NCI-H774 (cell line): ENCODE measurements at places on chromosomes 4 and X.

- DNase-seq = no peak
These were observed 3.5 kb downstream of the FHDC1 start for GRCh38 chr4:152939621-152940020.

- no peak for DNase-seq
These were observed 21.9 kb downstream of the MAOA start for GRCh38 chrX:43677993-43678392.

DNA sequence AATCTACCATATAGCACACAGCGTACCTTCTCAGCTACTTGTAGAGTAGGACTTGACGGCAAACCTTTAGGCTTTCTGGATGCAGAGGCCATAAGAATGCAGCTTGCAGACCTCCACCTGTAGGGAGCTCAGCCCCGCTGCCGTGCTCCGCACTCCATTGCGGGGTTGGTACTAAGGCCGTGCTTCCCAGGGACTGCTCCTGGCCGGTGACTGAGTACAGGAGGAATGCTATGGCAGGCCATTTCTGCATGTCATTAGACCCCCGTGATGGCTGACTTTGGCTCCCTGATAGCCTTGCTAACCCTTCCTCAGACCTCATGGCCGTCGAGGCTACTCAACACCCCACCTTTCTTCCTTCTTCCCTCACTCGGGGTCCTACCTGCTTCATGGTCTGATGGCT lies 26.4 kb downstream of the TIGD2 start:
- DNase-seq = no peak

GRCh38 chr4:114729068-114729738 lies 130.6 kb downstream of the UGT8 start:
- no peak for DNase-seq

DNA sequence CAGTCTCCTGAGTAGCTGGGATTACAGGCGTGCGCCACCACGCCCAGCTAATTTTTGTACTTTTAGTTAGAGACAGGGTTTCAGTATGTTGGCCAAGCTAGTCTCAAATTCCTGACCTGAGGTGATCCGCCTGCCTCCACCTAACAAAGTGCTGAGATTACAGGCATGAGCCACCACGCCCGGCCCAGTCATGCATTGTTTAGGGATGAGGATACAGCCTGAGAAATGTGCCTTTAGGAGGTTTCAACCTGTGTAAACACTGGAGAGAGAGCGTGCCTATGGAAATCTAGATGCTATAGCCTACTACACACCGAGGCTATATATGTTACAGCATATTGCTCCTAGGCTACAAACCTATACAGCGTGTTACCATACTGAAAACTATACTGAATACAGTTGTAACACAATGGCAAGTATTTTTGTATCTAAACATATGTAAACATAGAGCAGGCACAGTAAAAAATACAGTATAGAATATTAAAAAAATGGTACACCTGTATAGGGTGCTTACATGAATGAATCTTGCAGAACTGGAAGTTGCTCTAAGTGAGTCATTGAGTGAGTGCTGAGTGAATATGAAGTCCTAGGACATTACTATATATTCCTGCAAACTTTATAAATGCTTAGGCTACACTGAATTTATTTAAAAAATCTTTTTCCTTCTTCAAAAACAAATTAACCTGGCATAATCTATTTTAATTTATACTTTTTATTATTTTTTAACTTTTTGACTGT lies 588.2 kb upstream of the ADGRL3 start:
- DNase-seq = no peak

DNA sequence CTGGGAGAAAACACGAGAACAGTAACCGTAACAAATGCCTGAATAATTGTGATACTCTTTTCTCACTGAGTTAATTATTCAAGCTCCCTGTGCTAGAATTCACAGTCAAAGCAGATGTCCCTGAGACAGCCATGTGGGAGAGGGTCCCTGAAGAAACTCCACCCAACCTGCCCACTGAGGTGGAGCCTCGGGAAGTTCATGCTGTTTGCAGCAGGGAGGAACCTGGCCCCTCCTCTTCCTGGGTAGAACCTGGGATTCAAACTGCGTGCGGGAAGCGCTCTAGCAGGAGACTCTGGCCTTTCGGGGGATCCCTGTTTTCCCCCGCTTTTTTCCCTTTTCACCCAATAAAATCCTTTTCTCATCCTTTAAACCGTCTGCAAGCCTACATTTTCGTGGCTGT lies 20.2 kb upstream of the RHOH start:
- DNase-seq = no peak

DNA sequence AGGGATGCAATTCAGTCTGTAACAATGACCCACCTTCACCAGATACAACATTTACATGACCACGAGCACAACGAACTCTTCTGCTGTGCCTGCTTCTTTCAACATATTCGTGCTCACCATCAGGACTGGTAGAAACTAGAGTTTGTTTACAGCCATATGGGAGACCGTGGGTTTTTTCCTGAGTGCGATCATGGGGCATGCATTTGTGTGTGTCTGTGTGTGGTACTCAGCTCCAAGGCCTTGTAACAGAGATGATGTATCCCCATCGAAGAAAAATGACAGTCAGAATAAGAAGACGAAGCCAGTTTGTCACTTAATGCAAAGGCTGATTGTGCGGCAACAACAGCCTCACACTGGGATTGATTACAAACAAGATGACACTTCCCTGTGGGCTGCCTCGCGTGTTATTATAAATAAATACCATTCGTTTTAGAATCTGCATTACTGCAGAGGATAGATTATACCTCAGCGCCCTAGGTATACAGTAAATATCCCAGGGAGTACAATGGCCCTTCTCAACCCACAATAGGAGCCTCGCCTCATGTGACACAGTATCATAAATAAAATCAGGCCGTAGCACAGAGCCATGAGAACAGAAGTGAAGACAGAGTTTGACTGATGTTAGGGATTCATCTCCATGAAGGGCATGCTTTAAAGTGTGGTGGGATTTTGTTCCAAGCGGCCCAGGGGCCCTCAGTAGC lies 97.3 kb upstream of the NOCT start:
- DNase-seq = no peak

- no peak for DNase-seq
These were observed 886.5 kb upstream of the EPHA5 start for GRCh38 chr4:66556651-66557278.

DNA sequence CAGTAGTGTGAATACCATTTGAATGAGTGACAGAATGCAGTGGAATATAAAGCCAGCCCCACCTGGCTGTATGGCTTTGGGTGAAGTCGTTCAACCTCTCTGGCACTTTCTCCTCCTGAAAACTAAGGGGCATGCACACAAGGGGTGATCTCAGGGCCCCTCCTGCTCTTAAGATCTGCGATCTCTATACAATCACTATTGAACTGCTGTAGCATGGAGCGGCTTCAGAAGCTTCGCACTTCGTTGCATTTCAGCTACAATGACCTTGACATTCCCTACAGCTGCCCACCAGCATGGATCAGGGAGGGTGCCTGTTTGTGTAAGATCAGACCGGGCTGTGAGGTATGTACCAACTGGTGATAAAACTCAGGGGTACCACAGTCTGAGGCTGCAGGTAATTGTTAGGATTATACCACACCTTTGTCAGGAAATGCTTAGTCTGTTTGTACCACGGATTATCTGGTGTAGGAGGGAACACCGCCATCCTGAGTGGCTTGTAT lies 85.2 kb downstream of the AASDH start:
- DNase-seq = no peak

DNA sequence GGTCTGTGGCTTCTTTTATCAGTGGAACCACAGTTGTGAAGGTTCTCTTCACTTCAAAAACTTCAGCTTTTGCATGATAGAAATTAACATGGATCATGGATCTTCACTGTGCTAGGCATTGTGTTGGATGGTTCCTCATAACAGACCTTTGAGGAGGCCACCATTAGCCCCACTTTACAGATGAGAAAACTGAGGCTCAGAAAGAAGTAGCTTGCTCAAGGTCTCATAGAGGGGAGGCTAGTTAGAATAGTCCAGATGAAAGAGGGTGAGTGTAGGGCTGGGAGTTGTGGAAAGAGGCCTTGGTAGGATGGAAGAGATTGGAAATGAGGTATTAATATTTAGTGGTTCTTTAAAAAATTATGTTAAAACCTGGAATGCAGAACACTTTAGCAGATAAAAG lies 2.6 kb downstream of the TSR2 start:
- DNase-seq = no peak

GRCh38 chrX:135087867-135088266 lies 32.5 kb downstream of the ETDB start:
- DNase-seq = no peak

DNA sequence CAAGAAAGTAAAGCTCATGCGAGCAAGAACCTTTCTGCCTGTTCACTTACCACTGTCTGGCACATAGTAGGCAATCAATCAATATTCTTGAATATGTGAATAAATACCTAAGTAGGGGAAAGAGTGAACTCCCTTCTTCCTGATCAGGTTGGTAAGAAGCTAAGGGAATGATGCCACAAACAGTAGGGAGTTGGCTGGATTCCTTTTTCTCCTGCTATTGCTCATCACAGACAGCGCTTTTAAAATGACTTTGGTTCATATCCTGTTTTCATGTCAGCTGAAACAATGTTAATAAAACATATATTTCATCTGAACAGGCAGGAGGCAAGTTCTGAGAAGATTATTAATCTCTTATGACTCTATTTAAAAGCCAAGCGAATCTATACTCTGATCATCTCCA lies 99.2 kb downstream of the NSUN7 start:
- no peak for DNase-seq

- no peak for DNase-seq
These were observed 554 bp downstream of the PCDH7 start for GRCh38 chr4:30720661-30721184.

DNA sequence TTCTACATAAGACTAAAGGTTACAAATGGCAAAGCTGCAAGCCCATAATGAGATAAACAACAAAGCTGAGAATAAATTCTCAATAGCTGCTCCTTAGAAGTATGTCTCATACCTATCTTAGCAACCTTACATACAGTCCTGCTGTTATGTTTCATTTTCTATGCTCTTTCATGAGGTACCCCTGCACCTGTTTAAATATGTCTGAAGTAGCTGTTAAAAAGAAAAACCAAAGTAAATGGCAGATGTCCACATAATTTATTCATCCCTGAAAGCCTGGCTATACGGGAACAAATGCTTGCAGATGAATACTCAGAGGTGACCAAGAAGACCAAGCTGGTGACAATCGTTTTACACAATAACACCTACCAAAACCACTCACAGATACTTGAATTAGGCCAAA lies 22.5 kb downstream of the PPA2 start:
- peak; percentile 65 for DNase-seq

DNA sequence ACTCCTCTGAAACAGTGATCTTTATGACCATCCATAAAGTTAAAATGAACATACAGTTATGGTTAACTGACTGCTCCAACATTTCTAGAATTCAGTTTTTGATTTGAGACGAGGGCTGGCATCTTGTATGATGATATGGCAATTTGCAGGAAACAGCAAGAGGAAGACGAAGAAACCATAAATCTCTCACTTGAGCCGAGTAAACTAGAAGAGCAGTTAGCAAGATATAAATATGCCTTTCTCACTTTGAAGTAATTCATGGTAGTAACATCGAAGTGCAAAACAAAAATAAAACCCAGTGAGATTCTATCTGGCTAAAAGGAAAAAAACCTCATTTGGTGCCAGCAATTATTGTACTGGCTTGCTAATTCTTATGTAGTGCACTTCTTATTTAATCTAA lies 139.0 kb upstream of the SPRY1 start:
- DNase-seq = no peak

GRCh38 chr4:186545436-186545835 lies 9.9 kb downstream of the MTNR1A start:
- no peak for DNase-seq

- DNase-seq = no peak
These were observed 27.4 kb downstream of the SEL1L3 start for GRCh38 chr4:25835384-25835783.

DNA sequence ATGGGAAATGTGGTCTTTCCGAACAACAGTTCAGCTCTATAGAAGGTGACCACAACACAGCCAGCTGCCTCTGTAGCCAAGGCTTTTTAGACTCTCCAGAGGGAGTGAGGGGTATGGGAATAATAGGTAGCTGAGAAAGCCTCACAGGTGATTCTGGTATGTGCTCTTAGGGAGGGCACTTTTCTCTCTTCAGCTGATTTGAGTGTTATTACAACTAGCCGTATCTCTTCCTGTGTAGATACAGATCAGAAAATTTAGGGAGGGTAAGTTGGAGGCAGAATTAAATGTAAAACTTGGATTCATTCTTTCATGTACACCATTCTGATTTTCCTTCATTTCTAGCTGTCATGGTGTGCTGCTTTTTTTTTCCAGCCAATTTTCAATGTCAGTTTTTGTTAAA lies 154.9 kb downstream of the BMPR1B start:
- no peak for DNase-seq

GRCh38 chrX:102833136-102833535 lies 103.9 kb upstream of the RAB40AL start:
- no peak for DNase-seq

- no peak for DNase-seq
These were observed 336.4 kb upstream of the AGA start for GRCh38 chr4:177778623-177779022.

- DNase-seq = no peak
These were observed 121.9 kb downstream of the GLRA3 start for GRCh38 chr4:174707051-174707676.

DNA sequence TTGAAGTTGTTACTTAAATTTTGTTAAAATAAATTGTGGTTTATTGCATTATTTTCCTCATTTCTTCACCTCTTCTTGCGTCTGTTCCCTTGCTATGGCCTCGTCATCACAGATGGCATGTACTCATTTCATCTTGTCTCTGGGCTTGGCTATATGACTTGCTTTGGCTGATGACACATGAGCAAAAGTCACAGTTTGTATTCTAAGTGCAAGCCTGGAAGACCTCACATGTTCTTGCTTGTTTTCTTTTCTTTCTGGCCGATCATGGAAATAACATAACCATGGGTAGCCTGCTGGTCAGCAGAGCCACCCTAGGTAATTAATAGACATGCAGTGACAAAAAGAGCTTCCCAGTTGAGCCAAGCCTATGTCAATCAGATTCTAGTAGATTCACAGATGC lies 527.9 kb downstream of the SPRY1 start:
- DNase-seq = no peak

DNA sequence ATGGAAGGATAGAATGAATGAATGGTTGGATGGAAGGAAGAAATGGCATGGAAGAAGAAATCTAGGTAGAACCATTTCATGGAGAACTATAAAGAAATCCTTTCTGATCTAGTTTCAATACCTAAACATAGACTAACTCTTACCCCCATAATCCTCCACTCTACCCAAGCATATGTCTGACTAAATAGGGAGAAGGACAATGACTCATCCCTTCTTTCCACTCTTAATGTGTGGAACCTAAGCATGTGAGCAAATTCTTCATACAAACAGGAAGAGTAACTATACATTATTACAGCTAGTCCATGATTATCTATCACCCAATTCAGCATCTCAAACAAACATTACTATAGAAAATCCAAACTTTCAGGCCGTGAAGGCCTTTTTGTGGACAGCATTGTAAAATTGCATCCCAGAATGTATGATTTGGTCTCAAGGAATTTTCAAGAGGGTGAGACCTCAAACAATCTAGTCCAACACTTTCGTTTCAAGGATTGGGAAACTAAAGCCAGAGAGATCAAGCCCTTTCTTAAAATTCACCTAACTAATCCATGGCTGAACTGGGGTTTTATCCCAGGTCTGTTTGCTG lies 11.2 kb downstream of the C1QTNF7 start:
- DNase-seq = no peak

GRCh38 chr4:41661442-41662076 lies 87.0 kb downstream of the PHOX2B start:
- peak; percentile 29 for DNase-seq
